Activated CD4-positive, alpha-beta memory T cell treated with anti-CD3 and anti-CD28 coated beads for 36 hours (primary cell): ENCODE measurements at places on chromosomes 1 and 21. TPM values are rescaled to one million over a fixed set of nuclear protein-coding genes. Genes with fewer than 3 reads are reported as not detected.
A peak's percentile ranks its signal among the peaks of the same experiment; 100 is the strongest.

GRCh38 chr1:70043804-70044203 lies 161.6 kb downstream of the LRRC40 start:
- H3K27me3 ChIP-seq, result no peaks in the 10 kb centered on the region
- H3K27ac ChIP-seq, result no peak overlapping the region
- no peak overlapping the region for H3K4me3 ChIP-seq
- DNase-seq, result no peak

The PGM1 gene
- 31.9 TPM for total RNA-seq

- H3K36me3 ChIP-seq, result peaks cover 39% of the 10 kb centered on the region
- DNase-seq, result peak; percentile 58
- H3K4me3 ChIP-seq, result peak overlapping the region; percentile 34
Measured at GRCh38 chr21:42003051-42003461, 7.1 kb downstream of the ZBTB21 start.

The LRRC71 gene
- total RNA-seq, result not detected

DNA sequence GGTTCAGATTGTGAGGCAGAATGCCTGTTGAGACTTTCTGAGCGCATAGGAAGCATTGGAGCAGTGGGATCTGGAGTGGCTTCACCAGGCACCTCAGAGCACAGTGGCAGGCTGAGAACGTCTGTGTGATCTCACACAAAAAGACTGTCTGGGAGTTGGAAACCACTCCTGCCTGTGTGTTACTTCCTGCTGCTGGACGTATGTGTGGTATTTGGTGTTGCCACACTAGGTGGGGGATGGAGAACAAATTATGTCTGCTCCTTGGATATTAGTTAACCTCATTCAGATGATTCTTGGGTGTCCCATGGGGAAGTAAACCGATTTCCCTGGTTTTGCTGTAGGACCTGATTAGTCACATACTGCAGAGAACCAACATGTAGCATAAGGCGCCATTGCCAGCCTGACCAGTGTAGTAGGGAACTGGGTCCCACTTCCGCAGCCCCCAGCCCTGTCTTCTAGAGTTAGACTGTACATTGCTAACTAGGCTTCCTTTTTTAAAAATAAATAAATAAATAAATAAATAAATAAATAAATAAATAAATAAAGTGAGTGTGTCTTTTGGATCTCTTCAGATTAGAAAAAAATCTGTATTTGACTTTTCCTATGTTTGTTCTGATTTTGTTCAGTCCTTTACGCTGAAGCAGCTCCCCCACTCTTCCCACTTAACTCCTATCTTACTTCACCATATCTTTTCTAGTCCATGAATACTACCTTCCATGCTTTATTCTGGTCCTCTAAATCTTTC lies 26.9 kb downstream of the UCK2 start:
- H3K36me3 ChIP-seq, result no peaks in the 10 kb centered on the region
- no peak overlapping the region for H3K27ac ChIP-seq
- no peaks in the 10 kb centered on the region for H3K27me3 ChIP-seq
- DNase-seq, result no peak
- peaks cover 18% of the 10 kb centered on the region for H3K4me1 ChIP-seq
- H3K4me3 ChIP-seq, result no peak overlapping the region

The LCE2A gene
- total RNA-seq, result not detected

DNA sequence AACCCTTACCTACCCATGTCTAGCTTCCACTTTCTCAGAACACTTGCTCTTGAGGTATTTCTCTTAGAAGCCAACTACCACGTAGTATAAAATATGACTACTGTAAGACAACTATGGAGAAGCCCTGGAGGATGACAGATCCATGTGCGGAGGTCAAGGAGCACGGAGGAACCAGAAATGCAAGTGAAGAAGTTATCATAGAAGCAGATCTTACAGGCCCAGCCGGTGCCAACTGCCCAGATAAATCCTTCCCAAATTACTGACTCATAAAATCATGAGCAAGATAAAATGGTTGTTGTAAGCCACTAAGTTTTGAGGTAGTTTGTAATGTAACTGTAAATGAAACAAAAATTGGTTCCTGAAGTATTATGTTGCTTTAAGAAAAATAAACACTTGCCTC lies 12.6 kb downstream of the GTF2B start:
- peak overlapping the region; percentile 20 for H3K27ac ChIP-seq
- H3K4me1 ChIP-seq, result peaks cover 49% of the 10 kb centered on the region
- no peaks in the 10 kb centered on the region for H3K27me3 ChIP-seq
- H3K4me3 ChIP-seq, result no peak overlapping the region
- DNase-seq, result no peak

DNA sequence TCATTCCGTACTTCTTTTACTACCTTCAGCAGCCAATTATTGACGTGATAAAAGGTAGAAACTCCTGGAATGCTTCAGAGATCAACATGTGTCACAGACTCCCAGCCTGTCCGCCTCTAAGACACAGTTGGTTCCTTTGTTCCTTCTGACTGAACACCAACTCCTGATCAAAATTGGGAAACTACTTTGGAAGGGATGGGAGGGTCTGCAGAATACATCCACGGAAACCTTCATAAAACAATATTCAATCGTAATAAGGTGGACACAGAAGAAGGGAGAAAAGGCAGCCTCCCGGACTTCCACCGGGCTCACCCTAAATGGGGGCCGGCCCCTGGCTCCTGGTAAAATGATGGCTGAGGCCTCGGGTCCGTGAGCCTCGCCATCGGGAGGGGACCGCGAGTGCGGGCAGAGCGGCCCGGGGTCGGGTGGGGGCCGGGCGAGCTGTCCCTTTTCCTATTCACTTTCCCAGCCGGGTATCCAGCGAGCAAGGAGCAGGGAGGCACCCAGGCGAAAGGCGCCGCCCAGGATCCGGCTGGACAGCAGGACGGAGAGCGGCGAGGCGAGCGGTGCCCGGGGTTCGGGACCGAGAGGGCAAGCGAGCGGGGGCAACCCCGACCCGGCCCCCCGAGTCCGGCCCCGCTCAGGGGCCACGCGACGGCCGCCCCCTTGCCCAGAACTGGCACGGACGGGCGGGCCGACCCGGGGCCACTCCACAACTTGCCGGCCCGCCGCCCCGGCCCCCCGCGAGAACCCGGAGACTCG lies 805 bp downstream of the NRIP1 start:
- H3K27ac ChIP-seq, result peak overlapping the region; percentile 85
- peaks cover 49% of the 10 kb centered on the region for H3K4me1 ChIP-seq
- H3K4me3 ChIP-seq, result peak overlapping the region; percentile 78
- peak; percentile 22 for DNase-seq

DNA sequence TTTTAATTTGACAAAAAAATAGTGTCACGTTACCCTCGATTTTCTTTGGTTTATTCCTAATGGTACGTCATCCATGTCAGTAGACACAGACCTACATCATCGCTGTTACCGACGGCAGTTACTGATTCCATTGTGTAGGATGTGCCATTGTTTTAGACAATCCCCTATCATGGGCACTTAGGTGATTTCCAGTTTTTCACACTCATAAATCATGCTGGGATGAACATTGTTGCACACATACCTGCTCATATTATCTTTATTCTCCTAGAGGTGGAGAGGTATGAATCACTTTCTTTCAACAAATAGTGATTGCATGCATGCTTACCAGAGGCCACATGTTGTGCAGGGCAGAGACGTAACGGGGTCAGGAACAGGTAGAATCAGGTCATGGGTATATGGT lies 79.7 kb upstream of the EFHD2 start:
- H3K4me3 ChIP-seq, result no peak overlapping the region
- peaks cover 2% of the 10 kb centered on the region for H3K4me1 ChIP-seq
- H3K27ac ChIP-seq, result no peak overlapping the region
- H3K27me3 ChIP-seq, result peaks cover 9% of the 10 kb centered on the region
- H3K36me3 ChIP-seq, result no peaks in the 10 kb centered on the region
- DNase-seq, result no peak

DNA sequence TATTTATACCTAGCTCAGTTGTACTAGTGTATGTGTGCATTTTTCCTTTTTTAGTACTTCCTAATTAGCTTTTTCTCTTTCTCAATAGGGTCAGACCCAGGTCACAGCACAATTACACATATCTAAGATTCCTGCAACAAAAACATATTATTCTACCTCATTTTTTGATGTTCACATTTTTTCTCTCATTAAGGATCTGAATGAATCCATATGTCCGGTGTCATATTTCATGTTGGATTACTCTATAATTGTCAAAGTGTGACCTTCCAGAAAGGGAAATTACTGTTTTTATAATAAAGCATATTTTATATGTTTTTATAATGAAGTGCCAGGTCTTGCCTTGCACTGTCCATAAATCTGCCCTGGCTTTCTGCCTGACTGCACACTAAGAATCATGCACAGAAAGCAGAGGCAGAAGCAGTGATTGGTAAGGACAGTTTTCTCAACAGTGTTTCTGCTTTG lies 143.7 kb downstream of the KCNT2 start:
- no peak for DNase-seq
- no peak overlapping the region for H3K4me3 ChIP-seq
- H3K36me3 ChIP-seq, result no peaks in the 10 kb centered on the region
- no peaks in the 10 kb centered on the region for H3K4me1 ChIP-seq
- H3K27ac ChIP-seq, result no peak overlapping the region

The S100A7 gene
- not detected for total RNA-seq

- peaks cover 63% of the 10 kb centered on the region for H3K36me3 ChIP-seq
- no peak overlapping the region for H3K4me3 ChIP-seq
- no peaks in the 10 kb centered on the region for H3K27me3 ChIP-seq
- no peaks in the 10 kb centered on the region for H3K4me1 ChIP-seq
- no peak for DNase-seq
Measured at GRCh38 chr1:185297982-185298381, 19.1 kb downstream of the IVNS1ABP start.

The TCEA3 gene
- 4.5 TPM for total RNA-seq

The RIMS3 gene
- total RNA-seq, result 3.7 TPM

The ALG6 gene
- total RNA-seq, result 16.0 TPM

GRCh38 chr1:239443361-239443760 lies 57.0 kb downstream of the CHRM3 start:
- no peaks in the 10 kb centered on the region for H3K36me3 ChIP-seq
- DNase-seq, result no peak
- no peak overlapping the region for H3K27ac ChIP-seq
- H3K4me3 ChIP-seq, result no peak overlapping the region
- H3K27me3 ChIP-seq, result peaks cover 2% of the 10 kb centered on the region

GRCh38 chr1:16461681-16462080 lies 21.2 kb downstream of the NECAP2 start:
- no peaks in the 10 kb centered on the region for H3K27me3 ChIP-seq
- peaks cover 7% of the 10 kb centered on the region for H3K4me1 ChIP-seq
- DNase-seq, result no peak
- H3K36me3 ChIP-seq, result peaks cover 23% of the 10 kb centered on the region
- H3K27ac ChIP-seq, result peak overlapping the region; percentile 51

- no peaks in the 10 kb centered on the region for H3K27me3 ChIP-seq
- no peaks in the 10 kb centered on the region for H3K4me1 ChIP-seq
- H3K27ac ChIP-seq, result no peak overlapping the region
- H3K36me3 ChIP-seq, result no peaks in the 10 kb centered on the region
Measured at GRCh38 chr1:6137758-6138157, 42.4 kb downstream of the CHD5 start.

GRCh38 chr1:17588048-17588871 lies 48.8 kb downstream of the ARHGEF10L start:
- H3K4me1 ChIP-seq, result no peaks in the 10 kb centered on the region
- no peak for DNase-seq
- H3K36me3 ChIP-seq, result no peaks in the 10 kb centered on the region
- H3K4me3 ChIP-seq, result no peak overlapping the region
- no peaks in the 10 kb centered on the region for H3K27me3 ChIP-seq

DNA sequence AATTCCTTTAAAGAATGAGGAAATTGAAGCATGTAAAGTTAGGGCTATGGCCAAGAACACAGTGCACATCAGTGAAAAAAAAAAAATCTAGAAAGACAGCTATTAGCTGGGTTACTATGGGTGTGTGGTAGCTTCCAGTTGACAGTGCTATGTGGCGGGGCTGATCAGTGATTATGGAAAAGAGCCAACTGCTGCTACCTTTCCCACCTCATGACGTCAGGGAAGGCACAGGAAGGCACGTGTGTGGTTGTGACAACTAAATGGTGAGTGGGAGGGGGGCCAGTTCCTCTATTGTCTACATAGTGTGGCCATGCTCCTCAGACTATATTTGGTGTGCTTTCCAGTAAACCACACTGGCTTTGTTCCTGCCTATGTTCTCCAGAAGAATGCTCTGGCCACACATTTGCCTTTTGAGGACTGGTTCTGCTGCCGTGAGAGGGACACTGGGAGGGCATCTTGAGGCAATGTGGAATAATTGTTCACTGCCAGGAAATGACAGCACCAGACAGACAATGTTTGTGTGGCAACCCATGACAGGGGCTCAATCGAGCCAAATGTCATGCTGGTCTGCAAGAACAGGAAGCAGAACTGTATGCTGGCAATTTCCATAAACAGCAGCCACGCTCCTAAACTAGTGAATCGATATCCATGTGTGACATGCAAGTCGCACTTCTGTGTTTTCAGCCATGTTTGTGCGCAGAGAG lies 3.0 kb upstream of the SDE2 start:
- peaks cover 49% of the 10 kb centered on the region for H3K4me1 ChIP-seq
- H3K36me3 ChIP-seq, result peaks cover 8% of the 10 kb centered on the region
- H3K4me3 ChIP-seq, result peak overlapping the region; percentile 28
- H3K27me3 ChIP-seq, result no peaks in the 10 kb centered on the region

The EFNA1 gene
- total RNA-seq, result not detected

GRCh38 chr1:180945551-180945950 lies 32.9 kb downstream of the KIAA1614 start:
- no peak overlapping the region for H3K27ac ChIP-seq
- H3K4me1 ChIP-seq, result peaks cover 7% of the 10 kb centered on the region
- DNase-seq, result no peak
- no peaks in the 10 kb centered on the region for H3K27me3 ChIP-seq
- peaks cover 33% of the 10 kb centered on the region for H3K36me3 ChIP-seq

The CZIB gene
- total RNA-seq, result 34.0 TPM

The WNT3A gene
- total RNA-seq, result not detected

The AURKAIP1 gene
- total RNA-seq, result 124 TPM

The IQCC gene
- 4.5 TPM for total RNA-seq

The UTP11 gene
- total RNA-seq, result 52.3 TPM

The CENPS gene
- total RNA-seq, result 22.7 TPM

DNA sequence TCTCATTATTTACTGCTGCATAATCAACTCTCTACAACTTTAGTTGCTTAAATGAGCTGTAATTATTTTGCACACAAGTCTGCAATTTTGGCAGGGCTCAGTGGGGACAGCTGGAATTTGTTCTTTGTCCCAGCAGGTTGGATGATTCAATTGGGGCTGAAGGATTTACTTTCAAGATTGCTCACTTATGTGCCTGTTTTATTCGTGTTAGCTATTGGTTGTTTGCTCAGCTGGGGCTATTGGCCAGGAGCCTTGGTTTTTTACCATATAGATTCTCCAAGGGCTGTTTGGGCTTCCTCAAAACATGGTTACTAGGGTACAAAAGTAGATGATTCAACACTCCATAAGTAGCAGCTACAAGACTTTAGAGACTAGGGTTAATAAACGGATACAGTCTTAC lies 13.4 kb downstream of the OR10R2 start:
- H3K27me3 ChIP-seq, result peaks cover 19% of the 10 kb centered on the region
- H3K4me1 ChIP-seq, result no peaks in the 10 kb centered on the region
- no peak overlapping the region for H3K4me3 ChIP-seq
- H3K27ac ChIP-seq, result no peak overlapping the region

DNA sequence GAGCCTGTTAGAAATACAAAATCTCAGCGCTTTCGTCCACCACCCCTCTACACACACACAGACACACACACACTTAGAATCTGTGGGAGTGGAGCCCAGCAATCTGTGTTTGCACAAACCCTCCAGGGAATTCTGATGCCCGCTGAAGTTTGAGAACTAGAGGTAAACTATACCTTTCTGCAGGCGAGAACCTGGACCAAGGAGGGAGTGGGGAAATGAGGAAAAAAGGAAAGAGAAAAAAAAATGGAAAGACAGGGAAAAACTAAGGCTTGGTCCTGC lies 468 bp upstream of the NIBAN1 start:
- peak overlapping the region; percentile 73 for H3K4me3 ChIP-seq
- H3K36me3 ChIP-seq, result no peaks in the 10 kb centered on the region
- peak overlapping the region; percentile 68 for H3K27ac ChIP-seq

GRCh38 chr1:226395753-226396152 lies 12.1 kb downstream of the PARP1 start:
- peaks cover 68% of the 10 kb centered on the region for H3K36me3 ChIP-seq
- no peak for DNase-seq
- peaks cover 28% of the 10 kb centered on the region for H3K4me1 ChIP-seq
- no peaks in the 10 kb centered on the region for H3K27me3 ChIP-seq
